Activated naive CD8-positive, alpha-beta T cell treated with anti-CD3 and anti-CD28 coated beads, Interleukin-2, amount 10 ng/mL, durations not matched to agents 7 days and 5 days (primary cell): ENCODE measurements at places on chromosomes 13 and 19. TPM values are rescaled to one million over a fixed set of nuclear protein-coding genes. Genes with fewer than 3 reads are reported as not detected.

ZNF444 gene
- total RNA-seq = 31.7 TPM

CLIP3 gene
- total RNA-seq = 1.4 TPM

NKPD1 gene
- 0.47 TPM for total RNA-seq

ZNF497 gene
- 2.1 TPM for total RNA-seq

ZNF534 gene
- not detected for total RNA-seq

PSG11 gene
- not detected for total RNA-seq

CERS1 gene
- total RNA-seq = not detected

GRCh38 chr13:81988567-81988966 lies 1647.6 kb upstream of the SPRY2 start:
- no peak overlapping the region for H3K4me3 ChIP-seq
- no peak for DNase-seq
- no peak overlapping the region for H3K27ac ChIP-seq
- no peaks in the 10 kb centered on the region for H3K36me3 ChIP-seq
- no peaks in the 10 kb centered on the region for H3K27me3 ChIP-seq

- H3K4me3 ChIP-seq = no peak overlapping the region
- H3K4me1 ChIP-seq = peaks cover 15% of the 10 kb centered on the region
- H3K36me3 ChIP-seq = peaks cover 32% of the 10 kb centered on the region
- no peaks in the 10 kb centered on the region for H3K27me3 ChIP-seq
- no peak overlapping the region for H3K27ac ChIP-seq
These were observed 8.2 kb downstream of the SLC25A30 start for GRCh38 chr13:45410001-45410400.

GRCh38 chr13:75454497-75454896 lies 27.5 kb downstream of the TBC1D4 start:
- no peak overlapping the region for H3K4me3 ChIP-seq
- DNase-seq = no peak
- H3K27me3 ChIP-seq = peaks cover 17% of the 10 kb centered on the region
- H3K4me1 ChIP-seq = peaks cover 1% of the 10 kb centered on the region
- H3K27ac ChIP-seq = no peak overlapping the region
- H3K36me3 ChIP-seq = no peaks in the 10 kb centered on the region

GRCh38 chr19:30516111-30516510 lies 143.9 kb downstream of the ZNF536 start:
- H3K27ac ChIP-seq = no peak overlapping the region
- no peaks in the 10 kb centered on the region for H3K4me1 ChIP-seq
- H3K27me3 ChIP-seq = no peaks in the 10 kb centered on the region
- H3K4me3 ChIP-seq = no peak overlapping the region

- no peaks in the 10 kb centered on the region for H3K4me1 ChIP-seq
- H3K36me3 ChIP-seq = no peaks in the 10 kb centered on the region
- H3K27ac ChIP-seq = no peak overlapping the region
- peaks cover 2% of the 10 kb centered on the region for H3K27me3 ChIP-seq
- no peak for DNase-seq
These were observed 257.0 kb downstream of the ENOX1 start for GRCh38 chr13:43529796-43530195.

DNA sequence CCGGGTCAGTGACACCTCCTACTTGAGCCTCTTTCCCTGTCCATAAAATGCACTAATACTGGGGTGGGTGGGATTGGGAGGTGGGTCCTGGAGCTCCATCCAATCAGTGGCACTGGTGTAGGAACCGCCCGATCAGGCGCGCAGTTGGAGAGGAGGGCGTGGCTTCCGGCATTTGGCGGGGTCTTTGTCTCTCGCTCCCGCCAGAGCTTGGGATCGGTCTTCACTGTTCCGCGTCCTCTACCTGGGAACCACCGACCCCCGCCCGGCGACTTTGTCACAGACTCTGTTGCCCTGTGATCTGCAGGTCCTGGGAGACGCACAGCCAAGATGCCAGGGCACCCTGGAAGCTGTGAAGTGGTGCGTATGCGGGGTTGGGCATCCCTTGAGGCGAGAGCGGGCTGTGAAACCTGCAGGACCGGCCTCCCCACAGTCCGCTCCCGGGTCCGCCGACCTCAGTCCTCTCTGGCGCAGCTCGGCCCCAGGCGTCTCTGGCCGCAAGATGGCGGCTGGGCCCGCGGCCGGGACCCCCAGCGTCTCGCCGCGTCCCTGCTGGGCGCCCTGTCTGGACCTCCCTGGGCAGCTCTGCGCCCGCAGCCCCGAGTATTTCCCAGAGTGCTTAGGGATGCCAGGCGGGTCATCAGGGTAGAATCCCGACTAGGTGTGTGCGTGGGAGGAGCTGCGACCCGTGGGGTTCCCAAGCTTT lies 41.6 kb upstream of the ZNF730 start:
- no peaks in the 10 kb centered on the region for H3K36me3 ChIP-seq
